ENCODE measurements at places on chromosomes 2 and 18. TPM values are rescaled to one million over a fixed set of nuclear protein-coding genes. Genes with fewer than 3 reads are reported as not detected.

The TRIM43B gene
- not detected for total RNA-seq

- no peak overlapping the region for H3K4me3 ChIP-seq
- H3K36me3 ChIP-seq = no peaks in the 10 kb centered on the region
- no peaks in the 10 kb centered on the region for H3K27me3 ChIP-seq
- no peak for DNase-seq
Observed at GRCh38 chr2:2831633-2832032, 500.6 kb upstream of the MYT1L start.

- H3K4me1 ChIP-seq = no peaks in the 10 kb centered on the region
- H3K27ac ChIP-seq = no peak overlapping the region
Observed at GRCh38 chr2:239763433-239764097, 261.6 kb downstream of the NDUFA10 start.

- H3K4me3 ChIP-seq = no peak within 1 kb of the TSS
- H3K36me3 ChIP-seq = no peaks in the 10 kb centered on the region
- H3K27ac ChIP-seq = no peak within 1 kb of the TSS
- H3K27me3 ChIP-seq = no peaks in the 10 kb centered on the region
- no peak for DNase-seq
Observed at GRCh38 chr2:105241443-105241842, at the start of gene GPR45. TSS of gene GPR45 (plus strand) at chr2:105241743. CDS start at chr2:105241859, 116 bp downstream.

- no peak for DNase-seq
- no peaks in the 10 kb centered on the region for H3K4me1 ChIP-seq
- no peaks in the 10 kb centered on the region for H3K36me3 ChIP-seq
- H3K27ac ChIP-seq = no peak overlapping the region
Observed at GRCh38 chr18:27942706-27943105, 234.2 kb downstream of the CDH2 start.

DNA sequence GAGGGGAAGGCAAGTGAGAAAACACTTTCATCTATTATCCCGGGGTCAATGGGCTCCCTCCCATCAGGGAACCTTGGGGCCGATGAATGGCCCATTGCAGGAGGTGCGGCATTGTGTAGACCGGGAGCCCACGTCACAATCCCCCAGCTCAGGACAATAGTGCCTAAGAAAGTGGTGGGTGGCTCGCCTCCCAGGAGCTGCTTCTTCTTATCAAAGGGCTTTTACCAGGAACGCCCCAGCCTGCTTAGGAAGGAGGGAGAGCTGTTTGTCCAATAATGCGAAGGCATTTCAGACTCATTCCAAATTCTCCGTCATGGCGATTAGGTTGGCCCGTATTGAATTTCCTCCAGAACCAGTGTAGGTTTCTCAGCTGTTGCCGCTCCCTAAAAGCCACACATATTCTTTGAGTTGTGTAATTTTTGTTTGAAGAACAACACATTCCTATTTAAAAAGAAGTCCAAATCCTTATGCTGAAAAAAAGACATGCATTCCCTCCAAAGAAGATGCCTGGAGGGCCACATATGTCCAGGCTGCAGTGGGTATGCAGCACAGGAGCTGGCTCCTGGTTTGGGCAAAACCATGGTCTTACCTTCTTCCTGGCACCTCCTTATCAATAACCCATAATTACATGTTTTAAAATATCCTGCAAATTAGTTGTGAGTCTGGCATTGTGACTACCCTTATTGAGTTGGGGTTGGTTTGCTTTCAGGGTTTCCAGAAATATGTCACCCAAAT lies 264.7 kb downstream of the MYCN start:
- DNase-seq = no peak
- no peak overlapping the region for H3K4me3 ChIP-seq
- no peaks in the 10 kb centered on the region for H3K4me1 ChIP-seq
- H3K36me3 ChIP-seq = no peaks in the 10 kb centered on the region

All from sigmoid colon (tissue), 7 donors.